ENCODE measurements at places on chromosomes 12 and 14. TPM values are rescaled to one million over a fixed set of nuclear protein-coding genes. Genes with fewer than 3 reads are reported as not detected.
A peak's percentile ranks its signal among the peaks of the same experiment; 100 is the strongest.

- DNase-seq: no peak
Observed at GRCh38 chr14:68894802-68895703, 84.0 kb downstream of the ACTN1 start.

MFAP5 gene
- not detected for total RNA-seq

DNA sequence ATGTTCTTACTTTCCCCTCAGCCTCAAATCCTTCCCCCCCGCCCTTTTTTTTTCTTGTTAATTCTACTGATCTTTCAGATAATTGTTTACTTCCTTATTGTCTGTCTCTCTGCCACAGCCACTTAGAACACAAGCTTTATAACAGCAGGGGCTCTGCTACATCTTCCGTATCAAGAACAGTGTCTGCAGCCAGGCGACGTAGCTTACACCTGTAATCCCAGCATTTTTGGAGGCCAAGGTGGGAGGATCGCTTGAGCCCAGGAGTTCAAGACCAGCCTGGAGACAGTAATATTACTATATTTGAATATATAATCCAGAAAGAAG lies 5.4 kb downstream of the SOS2 start:
- no peak for DNase-seq

SERPINA5 gene
- total RNA-seq: under 0.01 TPM

GPR33 gene
- total RNA-seq: not detected

NTN4 gene
- total RNA-seq: 216 TPM

DNA sequence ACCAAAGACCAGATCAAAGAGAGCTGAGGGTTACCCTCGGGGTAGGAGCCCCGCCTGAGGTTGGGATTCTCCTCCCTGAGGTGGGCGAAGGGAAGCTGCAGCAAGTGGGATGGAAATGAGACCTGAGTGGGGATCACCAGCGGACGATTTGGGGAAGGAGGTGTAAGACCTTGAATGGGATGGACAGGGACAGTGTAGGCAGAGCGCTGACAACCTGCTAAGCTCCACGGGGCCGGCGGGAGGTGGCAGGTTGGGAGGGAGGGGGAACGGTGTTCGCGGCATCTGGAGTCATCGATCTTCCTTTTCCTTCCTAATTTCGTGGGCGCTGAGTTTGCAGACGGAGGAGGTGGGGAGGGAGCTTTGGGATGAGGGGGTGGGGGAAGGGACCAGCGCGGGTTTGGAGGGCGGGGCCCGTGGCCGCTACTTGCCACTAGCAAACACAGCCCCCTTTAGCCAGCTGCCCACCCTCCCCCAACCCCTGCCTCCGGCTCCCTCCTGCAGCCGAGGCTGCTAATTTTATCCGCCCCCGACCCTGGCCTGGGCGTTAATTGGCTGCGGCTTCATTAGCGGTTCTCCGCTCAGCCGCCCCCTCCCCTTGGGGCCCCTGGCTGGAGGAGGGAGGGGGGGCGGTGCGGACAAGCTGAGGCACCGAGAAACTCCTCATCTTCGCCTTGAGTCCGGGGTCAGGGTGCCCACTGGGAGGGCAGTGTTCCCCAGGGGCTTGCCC lies 2.8 kb upstream of the SHMT2 start:
- no peak for DNase-seq

DNA sequence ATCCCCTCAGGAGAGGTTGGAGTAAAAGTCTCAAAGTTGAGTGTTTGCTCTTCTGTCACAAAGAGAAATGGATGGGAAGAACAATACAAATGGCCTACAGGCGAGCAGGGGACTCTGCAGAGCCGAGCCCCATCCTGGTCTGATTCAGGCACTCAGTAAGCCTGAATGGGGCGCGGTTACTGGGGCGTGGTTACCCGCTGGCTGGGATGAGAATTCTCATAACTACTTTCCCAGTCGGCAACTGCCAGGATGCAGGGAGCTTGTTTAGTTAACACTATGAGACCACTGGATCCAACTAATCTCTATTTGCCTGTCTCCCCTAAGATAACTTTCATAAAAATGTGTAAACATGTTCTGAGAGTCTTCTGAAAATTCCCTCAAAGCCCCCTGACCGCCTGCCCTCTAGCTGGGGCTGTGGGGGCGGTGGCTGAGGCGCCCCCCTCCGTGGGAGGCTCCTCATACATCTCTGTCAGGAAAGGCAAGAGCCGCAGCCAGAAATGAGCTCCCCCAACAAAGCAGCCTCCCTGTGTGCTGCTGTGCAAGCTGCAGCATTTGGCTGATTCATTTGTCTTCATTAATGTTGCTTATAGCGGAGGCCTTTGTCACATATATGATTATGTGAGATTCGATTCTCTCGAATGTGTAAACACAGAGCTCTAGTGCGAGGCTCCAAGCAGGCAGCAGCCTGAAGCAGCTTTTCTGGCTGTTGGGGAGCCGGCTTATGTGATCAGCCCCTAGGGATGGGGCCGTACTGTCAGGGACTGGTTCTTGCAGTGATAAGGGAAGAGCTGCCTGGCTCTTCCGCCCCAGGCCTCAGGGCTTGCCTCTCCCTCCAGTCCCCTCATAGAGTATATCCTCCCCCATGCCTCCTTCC lies 126.1 kb upstream of the ARHGAP5 start:
- peak; percentile 45 for DNase-seq

DNA sequence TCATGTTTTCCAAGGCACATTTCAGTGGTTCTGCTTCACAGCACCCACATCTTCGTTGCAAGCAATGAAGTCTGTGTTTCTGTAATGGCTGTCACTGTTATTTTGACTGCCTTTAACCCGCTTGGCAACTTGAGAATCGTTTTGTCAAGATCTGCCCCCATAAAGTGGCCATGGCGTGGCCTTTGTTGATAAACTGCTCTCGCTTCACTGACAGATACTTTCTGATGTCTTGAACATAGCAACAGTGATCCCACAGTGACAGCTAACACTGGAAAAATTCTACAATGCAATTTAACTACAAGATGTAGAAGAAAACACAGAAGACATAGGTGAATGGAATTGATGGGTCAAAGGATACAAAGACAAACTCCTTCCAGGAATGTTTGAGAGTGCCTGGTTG lies 184.2 kb downstream of the KLHL28 start:
- DNase-seq: no peak

All from lung microvascular endothelial cell (primary cell).